ENCODE measurements at places on chromosomes 5 and 9.

DNA sequence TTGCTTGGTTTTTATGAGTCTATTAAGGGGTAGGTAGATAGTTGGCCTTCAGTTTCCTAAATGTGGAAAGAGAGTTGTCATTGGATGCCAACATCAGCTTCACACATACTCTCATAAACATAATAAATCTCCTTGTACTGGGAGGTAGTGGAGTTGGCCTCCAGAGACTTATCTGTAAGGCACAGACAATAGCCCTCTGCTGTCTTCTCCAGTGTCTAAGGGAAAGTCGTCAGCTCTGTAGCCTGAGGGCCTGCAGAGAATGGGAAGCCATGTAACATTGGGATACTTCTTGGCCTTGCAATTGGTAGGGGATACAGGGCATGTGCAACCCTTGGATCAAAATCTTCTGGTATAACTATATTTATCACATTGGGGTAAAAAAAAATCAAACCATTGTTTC, 331.9 kb upstream of the KLF9 start:
- DNase-seq = no peak

DNA sequence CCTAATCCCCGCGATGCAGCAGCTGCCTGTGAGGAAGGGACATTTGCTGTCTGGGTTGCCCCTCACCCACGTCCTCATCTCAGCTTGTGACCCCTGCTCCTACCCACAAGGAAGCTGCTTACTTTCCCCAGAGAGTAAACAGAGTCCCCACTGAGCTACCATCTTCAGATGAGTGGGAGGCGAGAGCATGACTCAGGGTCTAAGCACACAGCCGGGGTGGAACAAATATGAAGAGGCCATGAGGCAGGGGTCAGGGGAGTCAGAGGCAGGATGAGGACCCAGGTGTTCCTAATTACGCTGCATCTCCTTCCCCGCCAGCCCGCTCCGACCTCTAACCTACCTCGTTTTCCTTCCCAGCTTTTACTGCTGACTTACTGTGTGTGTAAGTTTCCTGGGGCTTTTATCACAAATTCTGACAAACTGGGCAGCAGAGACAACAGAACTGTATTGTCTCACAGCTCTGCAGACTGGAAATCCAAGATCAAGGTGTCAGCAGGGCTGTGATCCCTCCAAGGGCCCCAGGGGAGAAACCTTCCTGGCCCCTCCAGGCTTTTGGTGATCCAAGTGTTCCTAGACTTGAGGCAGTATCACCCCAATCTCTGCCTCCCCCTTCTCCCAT, 94.0 kb upstream of the DNAH5 start:
- DNase-seq = no peak

GRCh38 chr9:113482991-113483675, 19.6 kb downstream of the RGS3 start:
- no peak for DNase-seq

DNA sequence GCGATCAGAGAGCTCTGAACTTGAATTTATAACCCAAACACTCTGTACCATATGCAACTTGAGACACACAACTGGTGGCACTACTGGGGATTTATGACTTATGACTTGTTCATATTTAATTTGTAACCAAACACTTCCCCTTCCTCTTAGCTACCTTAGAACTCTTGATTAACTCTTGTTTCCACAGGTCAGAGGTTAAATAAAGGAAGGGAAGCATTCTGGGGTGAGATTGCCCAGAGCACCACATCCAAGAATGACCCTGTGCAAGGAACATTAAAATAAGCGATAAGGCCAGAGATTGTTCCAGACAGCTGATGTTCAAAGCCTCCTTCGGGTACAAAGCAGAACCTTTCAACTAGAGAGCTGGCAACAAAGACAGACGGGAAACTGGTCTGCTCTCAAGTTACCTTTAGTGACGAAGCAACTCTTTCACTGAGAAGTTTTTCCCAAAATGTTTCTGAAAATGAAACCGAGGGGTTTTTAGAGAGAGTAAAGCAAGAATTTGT, 242.6 kb downstream of the DENND1A start:
- DNase-seq = peak; percentile 17

GRCh38 chr5:53259176-53259575, 149.6 kb upstream of the MOCS2 start:
- DNase-seq = no peak

GRCh38 chr9:5113523-5113922, 71.9 kb downstream of the INSL6 start:
- no peak for DNase-seq

- DNase-seq = no peak
Measured at GRCh38 chr5:1462358-1462757, 17.1 kb upstream of the SLC6A3 start.

DNA sequence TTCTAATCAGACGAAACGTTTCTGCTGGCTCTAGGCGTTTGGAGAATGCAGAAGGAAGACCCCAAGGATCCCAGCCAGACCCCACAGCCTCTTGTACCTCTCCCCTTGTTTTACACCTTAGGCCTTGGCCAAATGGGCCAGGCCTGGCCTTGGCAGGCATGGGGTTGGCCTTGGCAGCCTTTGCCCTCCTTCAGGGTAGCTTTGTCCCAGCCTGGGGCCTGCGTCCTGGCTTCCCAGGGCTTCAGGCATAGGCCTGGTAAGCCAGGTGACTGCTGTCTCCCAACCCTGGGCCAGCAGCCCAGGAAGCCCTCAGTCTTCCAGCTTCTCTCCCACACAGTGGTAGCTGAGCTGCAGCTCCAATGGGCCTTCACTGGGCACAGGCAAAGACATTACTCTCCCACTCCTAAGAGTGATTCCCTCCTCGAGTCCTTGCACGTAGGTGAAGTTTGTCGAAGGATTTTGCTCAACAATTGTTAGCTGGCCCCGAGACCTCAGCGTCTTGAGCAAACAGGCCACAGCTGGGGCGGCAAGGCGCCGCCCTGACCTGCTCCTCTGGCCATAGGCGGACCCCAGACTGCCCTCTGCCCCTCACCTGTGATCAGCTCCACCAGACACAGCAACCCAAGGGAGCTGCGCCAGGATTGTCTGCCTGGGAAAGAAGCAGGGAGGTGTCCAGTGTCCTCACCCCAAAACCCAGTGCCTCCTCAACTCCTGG, 1.1 kb upstream of the PITX1 start:
- DNase-seq = no peak

DNA sequence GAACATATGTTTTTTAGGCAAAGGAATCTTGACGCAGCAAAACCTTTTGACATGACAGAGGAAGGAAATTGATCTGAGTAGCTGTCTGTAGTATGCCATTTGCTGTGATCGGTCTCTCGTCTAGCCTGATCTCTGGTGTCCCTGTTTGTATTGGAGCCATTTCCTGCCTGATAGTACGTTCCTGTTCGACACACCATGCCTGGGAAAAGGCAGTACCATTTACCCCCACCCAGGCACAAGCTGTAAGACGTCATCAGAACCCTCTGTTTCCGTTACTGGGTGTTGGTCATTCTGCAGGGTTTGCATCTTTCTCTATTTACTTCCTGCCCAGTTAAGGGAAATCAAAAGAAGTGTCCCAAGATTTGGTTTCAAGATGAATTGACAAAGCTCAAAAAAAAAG, 129.7 kb downstream of the CEMIP2 start:
- DNase-seq = peak; percentile 54

GRCh38 chr5:38162625-38163024, 95.7 kb upstream of the EGFLAM start:
- DNase-seq = no peak

- no peak for DNase-seq
Measured at GRCh38 chr9:134282138-134282650, 44.1 kb upstream of the RXRA start.

- DNase-seq = peak; percentile 74
Measured at GRCh38 chr5:54520438-54520846, 2.9 kb downstream of the SNX18 start.
